ENCODE measurements at places on chromosomes 5 and 9. TPM values are rescaled to one million over a fixed set of nuclear protein-coding genes. Genes with fewer than 3 reads are reported as not detected.

KIF4B gene
- not detected for total RNA-seq

DNA sequence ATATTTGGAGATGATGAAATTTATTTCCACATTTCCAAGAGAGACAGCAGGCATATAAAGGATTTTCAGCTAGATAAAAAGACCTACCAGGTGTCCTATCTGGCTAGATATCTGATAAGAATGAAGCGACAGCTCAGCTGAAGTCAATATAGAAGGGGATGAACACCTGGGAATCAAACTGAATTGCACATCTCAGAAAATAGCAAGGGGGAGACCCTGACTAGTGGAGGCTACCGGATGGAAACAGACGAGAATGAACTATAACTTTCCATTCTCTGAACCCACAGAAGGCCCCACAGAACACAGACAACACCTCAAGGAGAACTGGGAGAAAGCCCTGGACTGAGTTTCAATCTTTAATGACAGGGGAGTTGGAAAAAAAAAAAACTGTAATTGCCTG, 51.1 kb downstream of the CPLANE1 start:
- DNase-seq: no peak

DNA sequence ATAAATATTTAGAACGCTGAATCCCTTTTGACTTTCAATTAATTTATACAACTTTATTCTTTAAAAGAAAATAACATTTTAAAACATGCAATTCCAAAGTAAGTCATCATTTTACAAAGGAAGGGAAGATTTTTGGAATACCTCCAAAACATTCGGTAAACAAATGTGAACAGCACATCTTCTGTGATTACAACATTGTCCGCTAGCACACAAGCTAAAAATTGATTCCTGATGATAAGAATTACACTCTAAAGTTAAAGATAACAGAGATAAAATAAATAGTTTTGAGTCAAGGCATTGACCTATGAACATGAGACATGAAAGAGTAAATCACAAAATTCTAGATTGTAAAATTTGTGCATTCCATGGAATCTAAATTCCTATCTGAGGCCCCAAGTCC, 56.2 kb upstream of the TRAF1 start:
- DNase-seq: no peak

DNA sequence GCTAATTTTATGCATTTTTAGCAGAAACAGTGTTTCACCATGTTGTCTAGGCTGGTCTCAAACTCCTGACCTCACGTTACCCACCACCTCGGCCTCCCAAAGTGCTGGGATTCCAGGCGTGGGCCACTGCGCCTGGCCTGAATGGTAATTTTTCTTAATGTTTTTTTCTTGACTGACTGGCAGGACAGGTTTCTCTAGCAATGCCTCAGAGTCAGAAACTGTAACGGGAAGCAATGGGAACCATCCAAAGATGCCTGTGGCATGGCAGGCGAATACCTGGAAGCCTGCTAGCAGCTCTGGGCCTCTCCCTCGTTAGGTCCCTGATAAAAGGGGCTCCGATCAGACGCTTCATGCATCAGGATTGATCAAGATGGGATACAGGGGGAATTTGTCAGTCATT, 639.2 kb downstream of the NR2F1-AS1 start:
- no peak for DNase-seq

GRCh38 chr5:181194489-181195248, 10.3 kb downstream of the TRIM7 start:
- DNase-seq: no peak

- DNase-seq: no peak
These were observed at the start of gene IFNA2 for GRCh38 chr9:21385131-21385670. Gene IFNA2 (minus strand): TSS chr9:21385398. CDS start chr9:21385329, 69 bp downstream.

All from astrocyte (in vitro differentiated cells and primary cell).